ENCODE measurements at places on chromosomes 11 and 22. TPM values are rescaled to one million over a fixed set of nuclear protein-coding genes. Genes with fewer than 3 reads are reported as not detected.

The SCN2B gene
- total RNA-seq: not detected

DNA sequence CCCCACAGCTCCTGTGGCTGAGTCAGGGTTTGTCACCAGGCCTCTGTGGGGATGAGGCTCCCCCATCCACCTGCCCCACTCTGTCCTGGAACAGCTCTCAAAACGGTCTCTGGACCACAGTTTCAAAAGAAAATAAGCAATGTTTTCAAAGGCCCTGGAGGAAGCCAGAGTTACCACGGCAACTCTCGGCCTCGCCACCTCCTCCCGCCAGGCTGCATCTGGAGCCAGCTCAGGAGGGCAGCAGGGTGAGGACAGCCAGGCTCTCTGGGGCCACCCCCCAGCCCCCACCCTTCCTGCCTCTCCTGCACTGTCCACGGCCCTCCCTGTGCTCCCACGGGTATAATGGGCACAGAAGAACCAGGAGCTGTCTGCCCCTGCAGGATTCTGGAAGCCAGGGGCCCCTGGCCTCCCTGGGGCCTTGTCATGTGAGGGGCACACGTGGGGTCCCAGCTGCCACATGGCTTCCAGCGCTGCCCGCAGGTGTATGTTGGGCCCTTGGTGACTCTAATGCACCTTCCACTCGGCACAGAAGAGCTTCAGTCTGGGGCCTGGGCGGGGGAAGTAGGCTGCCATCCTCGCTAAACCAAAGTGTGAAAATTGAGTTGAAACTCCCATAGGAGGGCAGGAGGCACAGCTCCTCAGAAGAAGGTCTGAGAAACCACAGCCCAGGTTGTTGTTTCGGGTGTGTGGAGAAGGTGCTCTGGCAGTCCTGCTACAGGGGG lies 10.3 kb downstream of the CD81 start:
- no peak for DNase-seq

The OR51G2 gene
- not detected for total RNA-seq

The RCOR2 gene
- total RNA-seq: 0.26 TPM

The NARS2 gene
- 17.6 TPM for total RNA-seq

- DNase-seq: no peak
These were observed 76.9 kb upstream of the TRIM77 start for GRCh38 chr11:89633135-89633705.

Measured in T-cell (primary cell).